GM12865 (cell line): ENCODE measurements at places on chromosomes 5 and 9.
A peak's percentile ranks its signal among the peaks of the same experiment; 100 is the strongest.

DNA sequence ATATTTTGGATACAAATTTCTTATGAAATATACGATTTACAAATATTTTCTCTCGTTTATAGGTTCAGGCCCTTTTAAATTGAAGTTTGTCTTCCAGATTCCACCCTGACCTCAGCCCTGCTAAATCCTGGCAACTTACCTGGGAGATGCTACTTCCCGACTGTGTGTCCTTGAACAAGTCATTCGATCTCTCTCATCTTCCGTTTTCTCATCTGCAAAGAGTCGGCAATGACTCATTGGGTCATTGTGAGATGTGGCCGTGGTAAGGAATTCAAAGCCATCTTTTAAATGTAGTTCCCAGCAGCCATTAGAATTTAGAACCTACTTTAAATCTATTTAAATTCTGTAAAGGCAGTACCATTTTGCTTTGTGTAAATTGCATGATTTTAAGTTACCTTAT lies 72.5 kb downstream of the LHX2 start:
- DNase-seq, result no peak

DNA sequence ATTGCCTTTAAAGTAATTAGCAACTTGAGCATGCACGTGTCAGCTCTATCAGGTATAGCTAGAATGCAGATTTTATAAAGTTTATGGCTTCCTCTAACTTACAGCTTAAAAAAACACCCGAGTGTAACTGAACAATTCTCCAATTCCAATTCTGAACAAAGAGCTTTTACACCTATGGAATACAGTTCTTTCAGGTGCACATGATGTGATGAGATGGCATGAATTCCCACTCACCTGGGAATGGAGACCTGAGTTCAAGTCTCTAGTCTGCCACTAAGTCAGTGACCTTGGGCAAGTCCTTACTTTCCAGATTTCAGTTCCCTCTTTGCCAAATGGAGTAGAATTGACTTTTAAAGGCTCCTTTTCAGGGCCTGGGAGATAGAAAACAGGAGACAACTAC lies 1.8 kb downstream of the ZFAND5 start:
- DNase-seq, result no peak

DNA sequence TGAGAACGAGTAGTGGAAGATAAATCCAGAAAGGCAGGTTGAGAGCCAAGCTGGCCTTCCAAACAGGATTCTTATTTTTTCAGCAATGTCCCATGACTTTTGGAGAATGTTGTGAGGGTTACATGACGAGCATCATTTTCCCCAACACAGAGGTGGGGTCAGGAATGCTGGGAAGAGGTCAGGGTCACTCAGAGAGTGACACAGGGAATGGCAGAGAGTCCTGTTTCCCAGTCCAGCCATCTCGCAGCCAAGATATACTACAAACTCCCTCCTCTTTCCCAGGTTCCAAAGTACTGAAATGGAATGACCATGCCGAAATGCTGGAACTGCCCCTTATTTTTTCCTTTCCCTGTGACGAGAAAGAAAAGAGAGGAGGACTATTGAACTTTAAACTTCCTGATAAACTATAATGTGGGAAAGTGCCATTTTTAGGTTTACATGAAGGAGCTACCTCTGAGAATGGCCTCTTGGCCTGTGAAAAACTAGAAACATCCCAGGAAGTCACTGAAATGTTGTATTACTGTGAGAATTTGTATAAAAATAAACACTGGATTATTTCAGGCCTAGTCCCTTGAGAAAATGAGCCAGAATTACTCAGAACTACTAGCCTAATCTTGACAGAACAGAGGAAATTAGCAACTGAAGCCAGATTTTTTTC lies 420.4 kb downstream of the CETN3 start:
- no peak for DNase-seq

GRCh38 chr9:82797534-82797933 lies 265.4 kb downstream of the RASEF start:
- no peak for DNase-seq

DNA sequence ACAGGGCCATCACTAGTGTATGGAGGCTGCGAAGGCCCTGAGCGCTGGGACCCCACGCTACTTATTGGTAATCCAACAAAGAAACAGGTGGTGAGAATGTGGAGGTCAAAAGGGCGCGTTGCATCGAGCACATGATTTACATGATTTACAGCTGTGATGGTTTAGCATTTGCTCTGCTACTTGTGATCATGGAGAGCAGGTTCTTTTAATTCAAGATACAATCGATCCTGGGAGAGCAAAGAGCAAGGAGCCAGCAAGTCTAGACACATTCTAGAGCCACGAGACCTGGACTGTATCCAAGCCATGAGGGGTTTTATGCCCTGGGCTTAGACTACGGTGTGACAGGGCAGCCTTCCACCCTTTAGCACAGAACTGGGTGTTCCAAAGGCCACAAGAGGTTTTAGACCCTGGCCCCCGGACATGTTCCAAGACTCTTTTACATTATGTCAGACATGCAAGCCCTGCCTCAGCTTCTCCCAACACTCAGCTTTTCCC lies 47.0 kb upstream of the CLK4 start:
- DNase-seq, result no peak

GRCh38 chr5:146539973-146540372 lies 24.0 kb upstream of the GPR151 start:
- no peak for DNase-seq

GRCh38 chr5:66660396-66660795 lies 64.2 kb downstream of the MAST4 start:
- DNase-seq, result no peak

DNA sequence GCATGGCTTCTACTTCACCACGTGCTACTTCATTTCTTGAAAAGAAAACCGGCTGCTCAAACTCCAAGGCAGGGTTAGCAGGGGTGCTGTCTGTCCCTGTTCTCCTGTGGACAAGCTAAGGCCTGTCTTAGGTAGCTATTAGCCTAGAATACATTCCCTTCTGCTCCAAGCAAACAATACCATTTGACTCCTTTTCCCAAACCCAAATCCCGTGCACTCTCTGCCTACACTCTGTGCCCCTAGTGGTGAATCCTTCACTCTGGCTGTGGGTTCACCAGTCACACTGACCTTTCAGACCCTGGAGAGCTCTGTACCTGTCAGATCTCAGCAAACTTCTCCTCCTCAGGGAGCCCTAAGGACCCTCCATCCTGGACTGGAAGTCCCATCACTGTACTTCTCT lies 211.6 kb downstream of the SLIT3 start:
- no peak for DNase-seq

- peak; percentile 46 for DNase-seq
These were observed 22.7 kb downstream of the ANXA2R start for GRCh38 chr5:43017428-43017815.

- DNase-seq, result no peak
These were observed 120.9 kb downstream of the PIP5K1B start for GRCh38 chr9:68825762-68826472.

- no peak for DNase-seq
These were observed 32.7 kb downstream of the SUSD1 start for GRCh38 chr9:112142420-112142819.

- DNase-seq, result no peak
These were observed 283.8 kb upstream of the DMRT1 start for GRCh38 chr9:557601-558201.

DNA sequence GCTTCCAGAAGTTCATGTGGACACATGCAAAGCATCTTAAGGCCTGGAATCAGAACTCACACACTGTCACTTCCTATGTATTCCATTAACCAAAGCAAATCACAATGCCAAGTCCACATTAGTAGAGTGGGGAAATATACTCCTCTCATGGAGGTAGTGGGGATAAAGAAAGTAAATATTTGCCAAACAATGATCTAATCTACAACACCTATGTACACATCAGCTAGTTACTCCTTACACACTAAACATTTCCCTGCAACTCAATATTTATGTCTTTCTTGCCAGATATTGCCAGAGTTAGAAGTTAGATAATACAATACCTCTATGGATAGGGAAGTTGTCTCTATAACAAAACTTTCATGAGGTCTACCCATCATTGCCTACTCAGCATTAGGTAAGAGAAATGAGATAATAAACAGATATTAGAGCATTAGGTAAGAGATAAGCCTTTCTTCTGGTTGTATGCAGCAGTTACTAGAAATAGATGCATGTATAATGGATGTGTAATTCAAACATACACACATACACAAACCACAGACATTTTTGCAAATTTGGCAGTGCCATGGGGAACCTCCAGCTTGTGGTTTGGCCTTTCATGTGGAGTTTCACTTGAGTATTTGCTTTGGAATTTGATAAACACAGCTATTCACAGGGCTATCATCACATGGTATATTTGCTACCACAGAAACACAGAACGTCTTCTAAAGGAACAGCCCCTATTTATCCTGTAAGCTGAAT lies 196.5 kb downstream of the TLE1 start:
- no peak for DNase-seq

DNA sequence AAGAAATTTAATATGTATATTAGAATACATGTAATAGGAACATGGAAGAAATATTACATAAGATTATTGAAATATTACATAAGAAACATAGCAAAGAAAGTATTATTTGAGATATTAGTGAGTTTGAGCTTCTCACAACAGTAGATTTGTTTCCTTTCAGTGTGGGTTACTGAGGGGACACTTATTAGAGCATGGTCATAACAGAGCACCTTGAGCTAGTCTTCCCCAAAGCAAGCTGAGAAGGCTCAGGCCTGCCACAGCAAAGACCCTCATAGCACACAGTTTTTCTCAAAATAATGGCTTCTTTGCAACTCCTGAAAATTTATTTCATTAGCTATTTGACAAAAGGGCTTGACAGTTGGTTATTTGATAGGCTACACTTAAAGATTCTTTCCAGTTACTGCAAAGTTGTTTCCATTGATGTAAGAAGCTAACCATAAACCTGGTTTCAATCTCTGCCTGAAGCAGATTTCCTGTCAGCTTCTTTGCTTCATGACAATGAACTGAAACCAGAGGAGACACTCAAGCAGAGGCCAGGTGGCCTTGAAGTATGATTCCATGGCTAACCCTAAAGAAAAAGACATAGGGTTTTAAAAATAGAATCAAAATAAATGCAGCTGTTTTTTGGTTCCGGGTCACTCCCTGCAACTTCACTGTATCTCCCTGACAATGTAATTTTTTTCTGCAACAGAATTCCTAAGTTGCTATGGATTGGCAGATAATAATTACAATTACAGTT lies 68.6 kb downstream of the ERMP1 start:
- DNase-seq, result peak; percentile 73

- no peak for DNase-seq
These were observed 31.2 kb upstream of the SLC28A3 start for GRCh38 chr9:84371737-84372136.
